ENCODE measurements at places on chromosomes 1 and 21. TPM values are rescaled to one million over a fixed set of nuclear protein-coding genes. Genes with fewer than 3 reads are reported as not detected.

DNA sequence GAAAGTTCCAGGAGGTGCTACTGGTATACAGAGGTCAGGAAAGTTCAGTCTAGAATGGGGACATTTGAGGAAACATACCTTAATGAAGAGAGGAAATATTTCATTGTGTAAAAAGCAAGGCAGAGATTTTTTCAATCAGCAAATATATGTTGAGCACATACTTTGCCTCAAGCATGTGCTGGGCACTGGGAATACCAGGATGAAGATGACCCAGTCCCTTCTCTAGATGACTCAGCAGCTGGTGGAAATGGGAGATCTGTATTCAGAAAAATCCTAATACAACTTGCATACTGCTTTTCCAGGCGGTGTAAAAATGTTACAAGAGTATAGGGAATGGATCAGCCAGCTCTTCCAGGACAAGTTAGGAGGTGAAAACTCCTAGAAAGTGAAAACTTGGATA lies 229.3 kb downstream of the FGGY start:
- no peaks in the 10 kb centered on the region for H3K4me1 ChIP-seq
- H3K36me3 ChIP-seq = no peaks in the 10 kb centered on the region
- DNase-seq = no peak
- H3K27ac ChIP-seq = no peak overlapping the region
- H3K27me3 ChIP-seq = no peaks in the 10 kb centered on the region

DNA sequence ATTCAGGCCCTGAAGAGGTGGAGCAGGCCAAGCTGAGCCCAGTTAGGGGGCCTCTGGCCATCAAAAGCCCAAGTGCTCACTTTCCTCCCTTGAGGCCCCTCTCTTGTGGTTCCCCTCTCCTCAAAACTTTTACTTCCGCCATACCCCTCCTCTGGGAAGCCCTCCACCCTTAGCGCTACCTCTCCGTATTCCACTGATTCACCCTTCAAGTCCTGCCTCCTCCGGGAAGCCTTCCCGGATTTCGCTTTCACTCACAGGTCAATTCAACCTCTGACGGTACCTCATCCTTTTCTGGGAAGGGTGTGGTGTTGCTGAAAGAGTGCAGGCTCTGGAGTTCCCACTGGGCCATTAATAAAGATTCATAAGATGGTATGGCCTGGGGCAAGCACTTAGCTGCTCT lies 19.1 kb downstream of the SPOCD1 start:
- no peaks in the 10 kb centered on the region for H3K4me1 ChIP-seq
- H3K4me3 ChIP-seq = no peak overlapping the region
- DNase-seq = no peak
- H3K36me3 ChIP-seq = no peaks in the 10 kb centered on the region
- H3K27me3 ChIP-seq = peaks cover 29% of the 10 kb centered on the region

GRCh38 chr1:42305639-42306038 lies 29.4 kb downstream of the FOXJ3 start:
- peaks cover 53% of the 10 kb centered on the region for H3K36me3 ChIP-seq
- no peak overlapping the region for H3K27ac ChIP-seq
- no peaks in the 10 kb centered on the region for H3K27me3 ChIP-seq

Gene ABCG1
- 4.6 TPM for total RNA-seq

Gene CTH
- total RNA-seq = 17.3 TPM

Gene ZBTB8B
- 4.7 TPM for total RNA-seq

Measured in progenitor cell of endocrine pancreas (in vitro differentiated cells).